H7 (cell line): ENCODE measurements at places on chromosomes 7 and 10.

DNA sequence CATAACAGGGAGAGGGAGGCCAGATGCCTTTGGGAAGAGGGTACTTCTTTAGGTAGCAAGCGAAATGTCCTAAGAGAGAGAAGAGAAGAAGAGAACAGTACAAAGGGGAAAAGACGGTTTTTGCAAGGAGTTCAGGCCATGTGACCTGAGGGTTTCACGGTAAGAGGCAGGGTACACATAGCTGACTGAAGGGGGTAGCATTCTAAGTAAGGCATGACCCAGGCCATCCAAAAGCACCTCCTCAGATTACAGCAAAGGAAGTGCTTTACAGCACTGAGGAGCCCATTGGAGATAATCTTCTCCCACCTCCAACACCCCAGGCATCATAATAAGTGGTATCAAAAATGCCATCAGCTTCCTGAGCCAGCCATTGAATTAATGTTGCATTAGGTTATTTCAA, 258.2 kb upstream of the NPY start:
- peak; percentile 2 for DNase-seq

GRCh38 chr7:28361551-28361950, 50.8 kb upstream of the CREB5 start:
- no peak for DNase-seq

DNA sequence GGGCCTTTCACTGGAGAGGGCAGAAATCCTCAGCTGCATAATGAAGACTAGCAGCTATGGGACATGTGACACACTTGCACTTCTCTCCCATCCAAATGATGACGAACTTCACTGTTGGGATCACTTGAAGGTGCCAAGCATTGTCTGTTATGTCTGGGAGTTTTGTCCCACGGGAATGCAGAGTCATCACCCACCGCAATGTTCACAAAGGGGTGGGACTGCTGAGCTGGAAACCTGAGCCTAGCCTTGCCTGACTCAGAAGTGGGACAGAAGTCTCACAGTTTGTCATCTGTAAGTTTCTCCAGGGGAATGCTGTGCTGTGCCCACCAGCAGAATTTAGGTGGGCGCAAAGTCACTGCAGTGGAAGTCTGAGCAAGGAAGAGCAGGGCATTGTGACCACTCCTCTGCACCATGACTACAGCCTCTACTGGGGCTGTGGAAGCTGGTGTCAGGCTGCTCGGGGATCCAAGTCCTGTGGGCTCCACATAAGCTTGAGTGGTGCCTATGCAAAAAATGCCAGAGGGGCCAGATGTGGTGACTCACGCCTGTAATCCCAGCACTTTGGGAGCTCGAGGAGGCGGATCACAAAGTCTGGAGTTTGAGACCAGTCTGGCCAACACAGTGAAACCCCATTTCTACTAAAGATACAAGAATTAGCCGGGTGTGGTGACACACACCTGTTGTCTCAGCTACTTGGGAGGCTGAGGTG, 472.0 kb upstream of the CNTNAP2 start:
- no peak for DNase-seq

DNA sequence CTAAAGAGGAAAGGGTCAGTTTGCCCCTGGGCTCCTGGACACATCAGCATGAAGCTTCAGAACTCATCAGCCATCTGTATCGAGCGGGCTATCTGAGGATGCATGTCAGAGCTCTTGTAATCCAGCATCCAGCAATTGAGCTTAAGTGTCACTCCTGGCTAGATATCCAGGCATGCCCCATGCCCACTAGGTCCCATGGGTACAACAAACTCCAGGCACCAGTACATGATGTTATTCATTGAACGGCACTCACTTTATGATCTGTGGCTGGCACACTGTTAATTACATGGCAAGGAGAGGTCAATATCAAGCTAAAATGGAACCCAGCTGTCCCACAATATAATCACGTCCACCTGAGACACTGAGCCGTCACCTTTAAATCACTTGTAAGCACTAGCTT, 274.2 kb downstream of the ELMO1 start:
- no peak for DNase-seq

- DNase-seq, result no peak
Measured at GRCh38 chr10:93235686-93236085, 162.0 kb downstream of the CYP26A1 start.

GRCh38 chr10:132599732-132600131, 62.1 kb downstream of the INPP5A start:
- no peak for DNase-seq

- no peak for DNase-seq
Measured at GRCh38 chr10:59677253-59677831, 32.3 kb downstream of the SLC16A9 start.

DNA sequence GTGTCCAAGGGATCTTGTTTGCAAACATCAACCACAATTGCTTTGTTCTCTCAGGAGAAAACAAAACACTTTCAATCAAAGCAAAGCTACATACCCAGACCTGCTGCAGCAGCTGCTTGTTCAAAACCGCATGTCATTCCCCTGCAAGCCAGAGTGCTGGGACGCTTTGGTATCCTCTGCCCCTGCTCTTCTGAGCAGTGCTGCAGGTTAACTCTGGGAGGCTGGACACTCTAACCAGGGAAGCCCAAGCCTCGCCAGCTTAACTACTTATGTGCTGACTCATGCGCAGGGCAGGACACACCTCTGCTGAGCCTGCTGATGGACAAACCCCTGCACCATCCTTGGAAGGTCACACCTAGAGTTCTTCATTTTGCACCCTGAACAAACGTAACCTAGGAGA, 28.2 kb upstream of the ASAH2 start:
- peak; percentile 6 for DNase-seq

- DNase-seq, result no peak
Measured at GRCh38 chr7:90461219-90461618, 8.2 kb upstream of the PTTG1IP2 start.

DNA sequence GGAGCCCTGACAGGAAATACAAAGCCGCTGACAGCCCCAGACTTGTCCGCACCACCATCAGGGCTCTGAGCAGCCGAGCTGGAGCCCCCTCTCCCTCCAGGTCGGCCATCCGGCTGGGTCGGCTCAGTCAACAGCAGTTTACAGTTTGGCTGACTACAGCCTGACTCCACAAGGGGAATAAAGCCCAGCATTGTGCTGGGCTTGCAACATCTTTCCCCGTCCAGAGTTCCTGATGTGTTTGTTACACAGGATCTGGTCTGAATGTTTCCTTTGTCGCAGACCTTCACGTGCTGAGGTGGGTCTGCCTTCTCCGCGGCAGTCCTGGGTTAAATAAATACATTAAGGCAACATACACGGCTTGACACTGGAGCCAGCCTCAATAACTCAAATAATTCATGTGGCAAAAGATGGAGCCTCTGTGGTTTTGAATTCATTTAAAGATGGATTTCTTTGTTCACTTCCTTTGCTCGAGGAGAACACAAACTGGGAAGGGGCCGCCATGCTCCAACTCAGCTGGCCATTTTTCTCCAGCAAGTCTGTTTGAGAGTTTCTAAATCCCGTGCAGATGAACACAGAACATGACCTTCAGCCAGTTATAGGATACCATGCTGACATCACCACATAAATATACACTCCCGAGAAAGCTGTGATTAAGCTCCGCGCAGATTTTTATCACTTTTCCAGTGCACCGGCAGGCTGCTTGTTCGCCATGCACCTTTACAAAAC, 192.1 kb downstream of the WDR11 start:
- DNase-seq, result no peak
